ENCODE measurements at places on chromosomes 5 and 9. TPM values are rescaled to one million over a fixed set of nuclear protein-coding genes. Genes with fewer than 3 reads are reported as not detected.

PCDHB5 gene
- total RNA-seq = not detected

HTR1A gene
- not detected for total RNA-seq

BARHL1 gene
- not detected for total RNA-seq

NMUR2 gene
- not detected for total RNA-seq

Measured in M059J (cell line).